Stimulated activated CD8-positive, alpha-beta memory T cell treated with anti-CD3 and anti-CD28 coated beads, Interleukin-12 subunit alpha, Interleukin-12 subunit beta, amount 100 ng/mL, for 4 hours (primary cell): ENCODE measurements at places on chromosomes 7 and 10.

DNA sequence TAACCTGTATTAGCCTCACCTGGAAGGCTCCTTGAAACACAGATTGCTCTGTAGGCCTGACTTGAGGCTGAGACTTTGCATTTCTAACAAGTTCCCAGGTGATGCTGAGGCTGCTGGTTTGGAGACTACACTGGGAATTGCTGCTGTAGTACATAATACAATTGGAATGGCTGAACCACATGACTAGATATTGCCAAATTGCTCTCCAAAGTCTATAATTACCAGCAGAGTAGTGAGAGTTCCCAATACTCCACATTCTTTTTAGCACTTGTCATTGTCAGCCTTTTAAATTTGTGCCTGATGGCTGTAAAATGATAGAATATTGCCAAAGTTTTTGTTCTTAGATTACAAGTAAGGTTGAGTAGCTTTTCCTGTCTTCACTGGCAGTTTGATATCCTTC lies 39.9 kb downstream of the PLEKHA8 start:
- no peak for DNase-seq

- no peak for DNase-seq
Measured at GRCh38 chr7:102897211-102897631, 15.6 kb upstream of the LRRC17 start.

- DNase-seq, result no peak
Measured at GRCh38 chr10:71031026-71031425, 142.7 kb upstream of the PCBD1 start.

DNA sequence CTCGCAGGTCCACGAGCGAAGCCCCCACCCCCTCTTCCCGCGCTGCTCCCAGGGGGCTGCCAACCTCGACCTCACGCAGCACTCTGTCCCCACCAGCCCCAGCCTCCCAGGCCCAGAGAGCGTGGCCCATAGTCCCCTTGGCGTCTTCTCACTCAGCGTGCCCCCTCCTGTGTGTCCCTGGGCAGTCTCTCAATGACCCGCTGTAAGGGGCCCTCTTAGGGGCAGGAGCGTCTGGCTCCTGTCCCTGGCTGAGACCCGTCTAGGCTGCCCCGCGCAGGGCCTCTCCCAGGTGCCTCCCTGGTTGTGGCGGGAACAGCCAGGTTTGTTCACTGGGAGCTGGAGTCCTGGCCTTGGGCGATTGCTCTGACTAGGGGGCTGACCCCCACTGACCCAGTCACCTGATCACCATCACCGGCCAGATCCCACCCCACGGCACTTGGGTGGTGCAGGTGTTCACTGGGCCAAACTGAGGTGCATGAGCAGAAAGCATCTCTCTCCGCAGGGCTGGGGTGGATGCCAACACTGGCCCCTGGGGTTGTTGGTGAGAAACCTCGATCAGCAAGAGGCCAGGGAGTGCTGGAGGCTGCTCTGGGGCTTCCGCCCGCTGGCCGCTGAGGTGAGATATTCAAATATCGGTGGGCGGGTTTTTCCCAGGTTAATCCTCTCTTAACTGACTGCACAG lies 12.6 kb upstream of the WDFY4 start:
- DNase-seq, result no peak

GRCh38 chr7:114910787-114911186 lies 11.1 kb upstream of the MDFIC start:
- DNase-seq, result no peak

- DNase-seq, result no peak
Measured at GRCh38 chr10:6128591-6129251, 39.9 kb downstream of the RBM17 start.

DNA sequence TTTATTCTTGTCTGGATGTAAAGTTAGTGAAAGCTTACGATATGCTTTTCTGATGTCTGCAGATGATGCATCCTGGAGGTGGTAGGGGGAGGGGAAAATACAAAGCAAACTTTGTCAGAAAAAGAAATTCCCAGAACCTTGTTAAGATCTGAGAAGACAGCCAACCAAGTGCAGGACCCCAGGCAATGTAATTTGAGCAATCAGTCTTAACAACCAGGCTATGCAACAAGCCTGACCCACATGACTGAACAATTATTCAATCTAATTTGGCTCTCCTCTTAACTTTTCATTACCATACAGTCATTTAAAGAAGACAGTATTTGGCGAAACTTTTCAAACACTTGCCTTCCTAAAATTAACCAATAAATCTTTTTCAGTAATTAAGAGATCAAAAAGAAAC lies 74.5 kb downstream of the DNAJC1 start:
- no peak for DNase-seq

DNA sequence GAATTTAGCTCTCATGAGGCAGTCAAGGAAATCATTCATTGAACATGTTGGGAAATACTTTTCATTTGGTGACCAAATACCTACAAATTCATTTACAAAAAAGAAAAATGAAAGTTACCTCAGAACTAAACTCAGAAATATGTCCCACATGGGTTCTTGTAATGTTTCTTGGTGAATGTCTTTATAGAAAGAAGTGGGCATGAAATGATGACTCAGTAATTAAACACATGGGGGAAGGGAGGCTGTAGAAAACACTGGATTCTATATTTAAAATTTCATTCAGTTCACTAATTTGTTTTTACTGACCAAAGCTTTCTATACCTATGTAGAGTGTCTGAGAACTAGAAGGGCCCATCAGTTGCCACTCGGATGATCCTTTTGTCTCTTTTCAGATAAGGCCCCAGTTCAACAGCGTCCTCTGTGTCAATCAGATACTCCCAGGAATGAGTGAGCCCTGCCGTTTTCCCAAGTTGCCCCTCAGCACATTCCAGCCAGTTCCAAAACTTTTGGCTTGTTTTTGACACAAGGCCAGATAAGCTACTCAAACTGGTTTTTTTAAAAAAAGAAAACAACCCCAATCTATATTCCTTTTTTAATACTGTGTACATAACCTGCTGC lies 49.3 kb upstream of the AGBL3 start:
- no peak for DNase-seq

DNA sequence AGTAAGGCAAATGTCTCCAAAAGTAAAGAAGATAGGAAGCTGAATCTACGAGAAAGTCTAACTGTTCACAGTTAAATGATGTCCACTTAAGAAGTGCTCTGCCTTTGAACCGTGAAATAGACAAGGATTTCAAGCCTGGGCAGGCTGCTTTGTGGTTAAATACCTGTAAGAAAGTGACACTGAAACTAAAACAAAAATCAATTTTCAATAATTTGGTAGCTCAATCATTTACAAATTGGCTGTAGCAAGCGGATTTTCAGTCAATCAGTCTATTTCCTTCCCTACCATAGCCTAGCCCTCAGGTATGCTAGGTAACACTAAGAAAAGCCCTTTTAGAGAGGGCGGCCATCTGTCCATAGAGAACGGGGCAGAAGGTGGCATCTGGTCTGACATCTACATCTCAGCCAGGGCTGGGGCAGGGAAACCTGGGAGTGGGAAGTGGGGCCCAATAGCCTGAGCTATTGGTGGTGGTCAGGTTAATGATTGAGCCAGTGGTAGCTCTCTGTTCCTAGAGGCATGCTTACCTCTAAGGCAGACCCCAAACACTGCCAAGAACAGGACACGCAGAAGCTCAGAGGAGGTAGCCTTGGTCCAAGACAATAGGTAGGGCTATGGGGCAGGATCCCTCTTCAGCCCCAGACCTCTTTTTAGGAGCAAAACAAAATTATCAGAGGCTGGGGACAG lies 223.2 kb downstream of the CCSER2 start:
- no peak for DNase-seq

DNA sequence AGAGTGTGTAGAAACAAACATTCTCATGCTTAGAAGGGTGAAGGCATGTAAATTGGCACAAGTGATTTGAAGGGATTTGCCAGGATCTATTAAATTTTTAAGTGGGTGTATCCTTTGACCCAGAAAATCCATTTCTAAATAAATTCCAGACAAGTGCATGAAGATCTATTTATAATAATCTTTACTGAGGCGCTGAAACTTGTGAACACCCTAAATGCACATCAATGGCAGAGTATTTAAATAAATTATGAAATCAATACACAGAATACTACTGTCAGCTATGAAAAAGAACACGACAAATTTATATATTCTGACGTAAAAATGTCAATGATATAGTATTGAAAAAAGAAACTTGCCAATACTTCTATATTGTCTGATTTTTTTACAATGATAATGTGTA lies 17.9 kb downstream of the ZNF777 start:
- DNase-seq, result no peak

DNA sequence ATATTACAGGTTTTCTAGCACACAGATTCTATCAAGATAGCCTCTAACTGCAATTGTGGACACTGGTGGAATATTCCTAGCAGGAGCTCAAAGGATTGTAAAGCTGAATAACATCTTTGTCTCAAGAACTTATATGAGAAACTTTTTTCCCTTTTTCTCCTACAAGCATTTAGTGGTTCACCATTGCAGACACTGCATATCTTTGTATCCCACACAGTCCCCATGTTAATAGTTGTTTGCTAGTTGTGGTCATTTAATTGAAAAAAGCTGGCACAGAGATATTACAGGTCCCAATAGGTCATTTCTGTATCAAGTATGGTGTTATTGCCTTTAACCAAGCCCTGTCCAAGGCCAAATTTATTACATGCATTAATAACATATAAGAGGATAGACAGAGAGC lies 226.2 kb upstream of the TCF7L2 start:
- no peak for DNase-seq
